Neural crest cell (in vitro differentiated cells): ENCODE measurements at places on chromosomes 13 and 19.

GRCh38 chr19:3284759-3285646 lies 60.5 kb downstream of the CELF5 start:
- peaks cover 69% of the 10 kb centered on the region for H3K27me3 ChIP-seq
- no peaks in the 10 kb centered on the region for H3K4me1 ChIP-seq
- peak; percentile 50 for DNase-seq
- no peak overlapping the region for H3K27ac ChIP-seq

GRCh38 chr19:3580156-3580934 lies 4.9 kb upstream of the GIPC3 start:
- H3K27me3 ChIP-seq = peaks cover 54% of the 10 kb centered on the region
- no peak for DNase-seq
- peaks cover 2% of the 10 kb centered on the region for H3K36me3 ChIP-seq
- H3K27ac ChIP-seq = no peak overlapping the region
- H3K4me1 ChIP-seq = peaks cover 7% of the 10 kb centered on the region

DNA sequence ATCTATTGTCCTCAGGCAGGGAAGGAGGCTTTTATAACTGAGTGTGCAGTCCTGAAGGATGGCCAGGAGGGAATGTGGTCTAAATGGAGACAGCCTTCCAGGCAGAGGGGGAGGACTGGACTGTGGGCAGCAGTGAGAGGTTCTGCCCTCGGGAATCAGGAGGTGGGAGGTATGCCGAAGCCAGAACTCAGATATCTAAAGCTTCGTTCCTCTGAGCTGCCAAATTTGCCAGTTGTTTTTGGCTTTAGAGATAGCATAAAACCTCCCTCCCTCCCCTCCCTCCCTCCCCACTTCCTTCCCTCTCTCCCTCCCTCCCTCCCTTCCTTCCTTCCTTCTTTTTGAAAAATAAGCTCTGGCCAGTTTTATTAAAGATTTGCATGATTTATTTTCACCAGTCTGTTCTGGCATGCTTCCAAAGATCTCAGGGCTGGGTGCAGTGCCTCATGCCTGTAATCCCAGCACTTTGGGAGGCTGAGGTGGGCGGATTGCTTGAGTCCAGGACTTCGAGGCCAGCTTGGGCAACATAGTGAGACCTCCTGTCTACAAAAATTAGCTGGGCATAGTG lies 2.4 kb downstream of the MEDAG start:
- H3K27me3 ChIP-seq = peaks cover 52% of the 10 kb centered on the region
- no peak overlapping the region for H3K4me3 ChIP-seq
- H3K27ac ChIP-seq = no peak overlapping the region

GRCh38 chr13:33251131-33251661 lies 34.4 kb downstream of the STARD13 start:
- H3K27ac ChIP-seq = no peak overlapping the region
- H3K27me3 ChIP-seq = no peaks in the 10 kb centered on the region
- peaks cover 26% of the 10 kb centered on the region for H3K4me1 ChIP-seq

DNA sequence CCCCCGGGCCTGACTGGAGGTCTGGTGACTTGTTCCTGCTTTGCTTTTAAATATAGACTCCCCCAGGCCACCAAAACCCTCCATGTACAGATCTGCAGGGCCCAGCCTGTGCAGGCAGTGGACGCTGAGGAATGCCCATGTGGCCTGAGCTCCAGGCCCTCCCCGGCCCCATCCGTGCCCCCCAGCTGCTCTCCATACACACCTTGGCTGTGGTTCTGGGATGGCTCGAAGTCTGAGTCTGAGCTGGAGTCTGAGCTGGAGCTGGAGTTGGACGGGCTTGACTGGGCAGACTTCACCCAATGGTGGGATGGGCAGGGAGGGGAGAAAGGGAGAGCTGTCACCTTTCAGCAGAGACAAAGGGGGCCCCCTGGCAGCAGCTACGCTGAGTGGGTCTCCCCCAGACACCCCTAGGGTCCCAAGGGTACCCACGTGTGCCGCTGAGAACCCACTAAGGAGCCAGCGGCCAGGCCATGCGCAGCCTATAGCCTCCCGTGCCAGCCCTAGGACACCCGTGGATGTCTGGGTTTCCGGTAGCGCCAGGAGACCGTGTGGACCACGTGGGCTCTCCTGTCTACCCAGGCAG lies 61.9 kb downstream of the MLLT1 start:
- H3K36me3 ChIP-seq = no peaks in the 10 kb centered on the region
- H3K27me3 ChIP-seq = peaks cover 2% of the 10 kb centered on the region
- peaks cover 14% of the 10 kb centered on the region for H3K4me1 ChIP-seq

GRCh38 chr19:16928916-16929315 lies 40.1 kb downstream of the F2RL3 start:
- H3K4me3 ChIP-seq = no peak overlapping the region
- no peaks in the 10 kb centered on the region for H3K4me1 ChIP-seq
- H3K36me3 ChIP-seq = peaks cover 37% of the 10 kb centered on the region
- H3K27ac ChIP-seq = no peak overlapping the region

DNA sequence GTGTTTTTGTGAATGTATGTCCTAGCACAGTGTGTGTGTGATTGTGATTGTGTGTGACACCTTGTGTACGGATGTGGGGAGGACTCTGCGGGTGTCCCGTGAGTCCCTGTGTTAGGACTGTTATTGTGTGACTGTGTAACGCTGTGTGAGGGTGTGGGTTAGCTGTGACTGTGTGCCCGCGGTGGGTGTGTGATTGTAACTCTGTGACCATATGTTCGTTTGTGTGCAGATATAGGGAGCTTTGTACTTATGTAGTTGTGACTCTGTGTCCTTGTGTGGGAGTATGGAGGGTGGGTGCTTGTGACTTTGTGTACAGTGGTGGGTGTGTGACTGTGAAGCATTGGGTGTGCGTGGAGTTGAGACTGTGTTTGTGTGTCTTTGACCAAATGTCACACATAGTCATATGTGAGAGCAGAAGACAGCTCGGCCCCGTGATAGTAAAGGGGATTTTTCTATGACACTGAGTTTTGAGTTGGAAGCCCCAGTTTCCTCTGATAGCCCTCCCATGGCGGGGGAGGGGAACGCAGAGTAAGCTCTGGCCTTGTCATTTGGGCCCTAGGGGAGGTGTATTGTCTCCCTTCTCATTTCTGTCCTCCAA lies 949 bp upstream of the ZNF260 start:
- H3K4me1 ChIP-seq = peaks cover 21% of the 10 kb centered on the region
- H3K4me3 ChIP-seq = peak overlapping the region; percentile 99
- H3K27ac ChIP-seq = peak overlapping the region; percentile 100
- no peak for DNase-seq
- peaks cover 52% of the 10 kb centered on the region for H3K36me3 ChIP-seq

DNA sequence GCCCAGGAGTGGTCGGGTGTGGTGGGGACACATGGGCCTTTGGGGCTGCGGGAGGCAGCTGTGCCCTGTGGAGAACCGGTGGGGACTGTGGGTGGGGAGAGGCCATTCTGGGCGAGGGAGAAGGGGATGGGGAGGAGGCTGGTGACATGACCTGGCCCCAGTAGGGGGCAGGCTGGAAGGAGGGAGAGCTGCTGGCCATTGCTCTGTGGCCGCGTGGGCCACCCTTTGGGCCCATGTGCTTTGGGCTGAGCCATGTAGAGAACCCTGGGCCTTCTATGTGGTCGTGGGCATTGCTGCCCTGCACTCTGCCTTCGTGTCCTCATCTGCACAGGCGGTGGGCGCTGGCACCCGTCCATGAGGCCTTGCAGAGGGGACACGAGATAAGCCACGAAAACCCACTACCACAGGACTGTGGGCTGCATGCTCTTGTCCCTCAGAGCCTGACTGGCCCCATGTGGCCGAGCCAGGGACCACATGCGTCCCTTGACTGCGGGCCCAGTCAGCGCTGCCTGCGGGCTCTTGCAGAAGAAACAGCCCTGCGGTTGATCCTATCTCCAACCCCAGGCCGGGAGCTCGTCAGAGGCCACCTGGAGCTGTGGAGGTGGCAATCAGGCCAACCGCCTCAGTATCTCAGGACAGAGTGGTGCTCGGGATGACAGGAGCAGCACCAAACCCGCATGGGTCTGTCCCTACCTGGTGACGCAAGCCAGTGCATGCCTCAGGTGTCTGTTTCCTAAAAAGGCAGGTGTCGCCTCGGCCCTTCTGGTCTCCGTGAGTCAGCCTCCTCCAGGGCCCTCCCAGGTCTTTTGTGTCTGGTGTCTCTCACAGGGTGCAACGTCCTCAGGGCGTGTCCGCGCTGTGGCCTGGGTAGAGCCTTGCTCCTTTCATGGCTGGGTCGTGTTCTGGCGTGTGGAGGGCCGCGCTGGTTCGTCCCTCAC lies 14.3 kb downstream of the FZR1 start:
- peaks cover 3% of the 10 kb centered on the region for H3K36me3 ChIP-seq
- H3K27me3 ChIP-seq = no peaks in the 10 kb centered on the region
- no peak for DNase-seq
- H3K4me1 ChIP-seq = no peaks in the 10 kb centered on the region
- peak overlapping the region; percentile 13 for H3K27ac ChIP-seq
- H3K4me3 ChIP-seq = no peak overlapping the region

DNA sequence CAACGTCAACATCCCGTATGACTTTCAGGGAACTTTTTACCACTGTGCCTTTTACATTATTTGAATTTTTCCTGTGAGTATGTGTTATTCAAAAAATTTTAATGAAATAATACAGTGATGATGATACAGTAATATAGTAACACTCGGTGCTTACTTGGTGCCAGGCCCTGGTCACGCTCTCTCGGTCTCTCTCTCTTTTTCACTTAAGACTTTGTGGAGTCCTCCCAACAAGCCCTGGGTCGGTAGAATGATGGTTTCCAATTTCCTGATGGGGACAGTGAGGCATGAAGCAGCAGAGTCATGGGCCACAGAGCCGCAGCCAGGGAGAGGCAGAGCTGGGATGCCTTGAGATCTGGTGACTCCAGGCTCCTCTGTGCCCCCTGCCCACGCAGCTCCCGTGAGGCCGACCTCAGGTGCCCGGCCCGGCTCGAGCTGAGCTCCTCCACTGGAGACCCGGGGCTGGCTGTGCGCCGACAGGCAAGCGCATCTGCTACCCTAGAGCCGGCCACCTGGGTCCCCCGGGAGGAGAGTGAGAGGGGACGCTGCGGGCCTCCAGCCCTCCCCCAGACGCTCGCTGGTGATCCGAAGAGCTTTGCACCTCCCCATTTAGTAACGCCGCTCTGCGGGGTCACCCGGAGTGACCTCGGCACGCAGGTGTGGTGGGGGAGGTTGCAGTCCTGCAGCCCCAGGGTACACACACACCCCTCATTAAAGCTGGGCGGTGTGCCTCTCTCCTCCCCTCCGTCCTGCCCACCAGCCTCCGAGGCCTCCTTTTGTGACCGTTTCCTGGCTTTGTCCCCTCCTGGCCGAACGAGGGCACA lies 4.4 kb upstream of the SBK3 start:
- no peak overlapping the region for H3K27ac ChIP-seq
- peaks cover 37% of the 10 kb centered on the region for H3K4me1 ChIP-seq
- H3K27me3 ChIP-seq = peaks cover 34% of the 10 kb centered on the region
- peak; percentile 16 for DNase-seq

GRCh38 chr13:112442483-112443090 lies 66.4 kb downstream of the SPACA7 start:
- H3K4me1 ChIP-seq = peaks cover 12% of the 10 kb centered on the region
- peaks cover 6% of the 10 kb centered on the region for H3K36me3 ChIP-seq
- peaks cover 4% of the 10 kb centered on the region for H3K27me3 ChIP-seq
- DNase-seq = no peak
- no peak overlapping the region for H3K27ac ChIP-seq
- H3K4me3 ChIP-seq = no peak overlapping the region

- no peak overlapping the region for H3K27ac ChIP-seq
- peaks cover 66% of the 10 kb centered on the region for H3K36me3 ChIP-seq
- no peak for DNase-seq
These were observed 859 bp downstream of the ZNF568 start for GRCh38 chr19:36916991-36917390.

DNA sequence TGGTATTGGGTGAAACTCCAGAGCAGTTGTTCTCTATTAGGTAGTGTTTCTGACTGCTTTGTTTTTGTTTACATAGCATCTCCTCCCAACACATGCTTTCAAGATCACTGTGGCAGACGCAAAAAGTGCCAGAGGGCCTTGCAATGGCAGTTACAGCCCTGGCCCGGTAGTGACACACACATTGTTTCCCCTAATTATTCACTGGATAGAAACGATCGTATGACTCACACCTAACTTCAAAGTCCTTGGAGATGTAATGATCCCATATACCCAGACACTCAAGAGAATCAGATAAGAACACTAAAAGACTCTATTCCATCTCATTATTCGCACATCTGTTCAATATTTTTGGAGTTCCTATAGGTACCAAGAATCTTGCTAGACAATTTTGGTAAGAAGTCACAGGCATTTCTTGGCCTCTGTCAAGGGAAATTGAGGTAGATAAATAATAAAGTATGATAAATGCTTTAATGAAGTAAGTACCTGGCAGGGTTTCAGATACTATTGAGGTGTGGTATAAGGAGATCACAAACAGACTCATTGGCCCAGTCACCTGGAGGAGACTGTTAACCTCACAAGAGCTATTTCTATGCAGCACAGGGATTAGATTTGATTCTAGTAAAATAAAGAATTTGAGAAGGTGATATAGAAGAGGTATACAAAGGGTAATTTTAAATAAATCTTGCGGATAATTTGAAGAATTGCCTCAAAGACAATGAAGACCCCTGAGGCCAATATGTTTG lies 485.3 kb downstream of the SLITRK6 start:
- peaks cover 2% of the 10 kb centered on the region for H3K36me3 ChIP-seq
- H3K27ac ChIP-seq = peak overlapping the region; percentile 86
- no peaks in the 10 kb centered on the region for H3K27me3 ChIP-seq
- H3K4me1 ChIP-seq = peaks cover 53% of the 10 kb centered on the region
- DNase-seq = no peak

DNA sequence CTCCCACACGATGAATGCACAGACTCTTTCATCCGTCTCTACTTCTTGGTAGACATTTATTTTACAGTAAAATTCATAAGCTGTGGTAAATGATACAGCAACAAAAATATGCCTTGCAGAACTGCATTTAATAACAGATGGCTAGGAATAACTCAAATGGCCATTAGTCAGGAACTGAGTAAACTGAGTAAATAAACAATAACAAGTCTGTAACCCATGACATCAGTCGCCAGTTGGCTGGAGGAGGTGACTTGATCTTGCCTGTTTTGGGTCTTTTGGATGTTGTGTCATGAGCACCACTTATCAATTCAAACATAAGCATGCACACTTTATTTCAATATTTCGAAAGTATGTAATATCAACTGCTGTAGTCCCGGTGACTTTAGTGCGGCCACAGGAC lies 632.6 kb upstream of the ARGLU1 start:
- H3K27ac ChIP-seq = no peak overlapping the region
- no peak overlapping the region for H3K4me3 ChIP-seq
- no peak for DNase-seq
- H3K4me1 ChIP-seq = peaks cover 21% of the 10 kb centered on the region

- peaks cover 8% of the 10 kb centered on the region for H3K27me3 ChIP-seq
- H3K36me3 ChIP-seq = peaks cover 4% of the 10 kb centered on the region
- H3K4me3 ChIP-seq = peak overlapping the region; percentile 100
- DNase-seq = no peak
- H3K4me1 ChIP-seq = peaks cover 20% of the 10 kb centered on the region
These were observed 372 bp upstream of the ZNF699 start for GRCh38 chr19:9309974-9310446.

- peak overlapping the region; percentile 62 for H3K4me3 ChIP-seq
- H3K27ac ChIP-seq = no peak overlapping the region
- peaks cover 4% of the 10 kb centered on the region for H3K27me3 ChIP-seq
- peaks cover 70% of the 10 kb centered on the region for H3K36me3 ChIP-seq
- no peak for DNase-seq
These were observed 4.7 kb upstream of the ZNF606 start for GRCh38 chr19:58007285-58007684.
